ENCODE measurements at places on chromosomes 1 and 21.
A peak's percentile ranks its signal among the peaks of the same experiment; 100 is the strongest.

DNA sequence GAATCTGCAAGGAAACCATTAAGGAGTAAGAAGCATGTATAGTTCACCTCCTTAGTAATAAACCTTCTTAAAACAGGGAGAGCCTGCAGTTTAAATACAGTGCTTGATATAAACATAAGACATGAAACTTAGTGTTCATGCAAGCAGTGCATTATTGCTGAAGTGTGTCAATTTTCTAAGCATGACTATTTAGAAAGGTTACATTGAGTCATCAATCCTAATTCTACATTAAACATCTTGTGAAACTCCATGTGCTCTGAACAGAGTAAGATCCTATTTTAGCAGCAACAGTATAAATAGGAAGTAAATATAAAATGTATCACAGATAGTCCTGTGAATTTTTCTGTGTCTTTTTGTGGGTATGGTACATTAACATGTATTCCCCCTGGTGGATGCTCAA is 135.5 kb downstream of the ESRRG start:
- no peak for DNase-seq

DNA sequence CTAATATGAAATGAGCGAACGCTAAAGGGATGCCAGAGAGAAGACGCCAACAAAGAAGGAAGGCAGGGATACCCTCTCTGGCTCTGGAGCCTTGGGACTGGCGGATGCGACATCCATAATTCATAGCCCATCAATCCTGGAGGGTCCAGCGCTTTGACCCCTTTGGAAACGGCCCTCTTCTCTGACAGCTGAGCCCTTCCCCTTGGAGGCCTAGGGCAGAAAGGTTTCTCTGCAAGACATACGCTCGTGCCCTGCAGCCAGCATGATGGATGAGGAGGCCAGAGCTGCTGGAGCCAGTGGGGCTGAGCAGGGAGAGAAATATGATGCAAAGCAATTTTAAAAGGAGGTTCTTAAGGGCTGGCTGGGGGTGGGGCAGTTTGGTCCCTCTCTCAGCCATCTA is 22.2 kb downstream of the OPTC start:
- DNase-seq, result no peak

DNA sequence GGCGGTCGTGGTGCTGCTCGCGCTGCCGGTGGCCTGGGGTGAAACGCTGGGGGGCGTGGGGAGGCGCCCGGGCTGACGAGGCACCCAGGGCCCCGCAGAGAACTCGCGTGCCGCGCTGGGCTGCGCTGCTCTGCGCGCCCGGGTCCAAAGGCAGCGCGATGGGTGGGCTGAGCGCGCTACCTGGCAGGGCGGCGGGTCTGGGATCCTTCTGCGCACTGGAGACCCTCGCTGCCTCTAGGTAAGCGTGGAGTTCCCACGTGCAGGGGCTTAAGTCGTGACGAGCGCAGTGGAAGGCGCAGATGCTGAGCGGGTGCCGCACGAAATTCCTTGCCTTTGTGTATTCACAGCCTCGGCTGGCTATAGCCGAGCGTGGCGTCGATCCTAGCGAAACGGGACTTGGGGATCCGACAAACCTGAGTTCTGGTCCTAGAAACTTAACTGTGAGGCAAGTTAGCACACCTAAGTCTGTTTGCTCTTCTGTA is 24.6 kb downstream of the CR1L start:
- DNase-seq, result no peak

DNA sequence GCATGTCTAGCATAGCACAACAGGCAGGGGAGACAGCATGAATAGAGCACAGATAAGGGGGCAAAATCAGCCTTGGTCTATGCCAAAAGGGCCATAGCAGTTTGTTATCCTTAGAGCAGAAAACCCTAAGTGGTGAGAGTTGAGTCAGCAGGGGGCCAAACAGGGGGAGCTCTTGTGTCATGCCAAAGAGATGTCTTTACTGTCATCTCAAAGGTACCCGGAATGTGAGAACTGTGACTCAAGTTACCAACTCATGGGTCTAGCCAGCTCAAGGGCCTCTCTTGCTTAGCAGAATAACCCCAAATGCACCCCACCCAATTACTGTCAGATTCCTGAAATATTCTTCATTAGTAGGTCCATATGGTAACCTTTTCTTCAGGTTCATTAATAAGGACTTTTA is 45.9 kb upstream of the NRDC start:
- no peak for DNase-seq

- DNase-seq, result peak; percentile 77
These were observed at the start of gene MAGI3 for GRCh38 chr1:113389953-113390834. Gene MAGI3 (plus strand): TSS chr1:113390515. CDS start chr1:113391034, 519 bp downstream.

Data from GM12864 (cell line).